Activated CD4-positive, CD25-positive, alpha-beta regulatory T cell treated with anti-CD3 and anti-CD28 coated beads, Interleukin-2, amount 50 U/mL, for 72 hours (primary cell): ENCODE measurements at places on chromosomes 1 and 21.

GRCh38 chr1:198754670-198755069 lies 115.8 kb downstream of the PTPRC start:
- DNase-seq: no peak

DNA sequence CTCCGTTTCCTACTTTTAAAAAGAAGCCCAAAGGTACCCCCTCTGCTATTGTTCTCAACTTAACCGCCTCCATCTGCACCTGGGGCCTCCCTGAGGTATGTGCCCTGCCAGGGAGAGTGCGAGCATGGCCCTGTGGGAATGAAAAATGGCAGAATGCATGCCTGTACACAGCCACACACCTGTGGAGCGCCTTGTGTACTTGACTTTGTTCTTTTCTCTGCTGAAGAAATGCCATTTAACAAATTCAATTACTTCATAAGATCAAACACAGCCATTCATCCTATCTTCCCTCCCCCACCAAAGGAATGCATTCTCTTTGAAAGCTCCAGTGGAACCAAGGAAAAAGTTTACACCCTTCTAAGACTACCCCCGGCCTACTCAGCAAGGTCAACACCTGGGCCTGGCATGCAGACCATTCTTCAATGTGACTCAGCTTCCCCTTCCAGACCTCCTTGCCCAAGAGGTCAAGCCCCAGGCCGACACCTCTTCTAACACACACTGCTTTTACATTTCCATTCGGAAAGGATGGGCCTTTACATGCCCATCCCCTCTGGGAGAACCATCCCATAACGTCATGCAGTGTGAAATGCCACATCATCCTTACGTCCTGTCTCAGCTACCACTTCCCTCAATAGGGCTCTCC lies 123.7 kb downstream of the SMYD2 start:
- no peak for DNase-seq

- DNase-seq: no peak
Observed at GRCh38 chr1:182978151-182978853, 25.3 kb upstream of the SHCBP1L start.

DNA sequence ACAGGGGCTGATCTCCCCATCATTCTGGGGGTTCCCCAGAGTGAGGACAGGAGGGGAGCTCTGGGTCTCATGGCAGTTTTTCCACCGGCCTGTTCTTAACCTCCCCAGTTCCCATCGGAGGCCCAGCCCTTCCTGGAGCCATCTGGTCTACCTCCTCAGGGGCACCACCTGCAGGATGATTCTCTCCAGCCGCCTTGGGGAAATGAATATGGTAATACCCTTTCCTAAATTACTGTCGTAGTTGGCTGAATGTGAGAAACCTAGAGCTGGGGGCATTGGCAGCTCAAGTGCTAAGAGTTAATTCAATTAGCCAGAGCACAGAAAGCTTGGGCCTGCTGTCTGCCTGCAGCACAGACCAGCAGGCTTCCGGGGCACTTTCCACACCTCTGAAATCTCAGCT lies 64.9 kb downstream of the TAS1R2 start:
- DNase-seq: no peak
